Activated T-helper 1 cell treated with anti-CD3 and anti-CD28 coated beads, Interleukin-2, amount 50 U/mL, for 16 hours (primary cell): ENCODE measurements at places on chromosomes 16 and 17.

GRCh38 chr17:6392609-6393350 is 42.1 kb downstream of the AIPL1 start:
- DNase-seq, result no peak

GRCh38 chr17:15511142-15511541 is 43.7 kb upstream of the CDRT4 start:
- no peak for DNase-seq

GRCh38 chr16:84461413-84462295 is 42.8 kb downstream of the MEAK7 start:
- DNase-seq, result no peak

- DNase-seq, result no peak
These were observed 229.0 kb downstream of the SNX29 start for GRCh38 chr16:12205378-12206097.

GRCh38 chr17:74842599-74843351 is 16.9 kb downstream of the GRIN2C start:
- DNase-seq, result no peak

DNA sequence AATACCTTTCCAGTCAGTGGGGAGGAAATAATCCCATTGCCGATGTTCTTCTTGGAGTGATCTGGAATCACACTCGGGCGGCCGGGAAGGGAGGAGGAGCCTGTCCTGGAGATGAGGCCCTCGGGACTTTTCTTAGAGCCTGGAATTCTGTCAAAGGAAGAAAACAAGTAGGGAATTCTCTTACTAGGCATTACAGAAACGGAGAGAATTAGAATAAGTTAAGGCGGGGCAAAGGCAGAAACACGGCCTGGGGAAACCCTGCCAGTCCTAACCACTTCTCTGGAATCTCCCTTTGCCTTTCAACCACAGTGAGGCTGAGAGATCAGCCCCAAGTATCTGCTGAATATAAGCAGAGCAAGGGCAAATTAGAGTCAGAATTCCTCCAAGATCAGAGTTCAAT is 27.8 kb downstream of the USP36 start:
- DNase-seq, result no peak

- DNase-seq, result no peak
These were observed 28.9 kb upstream of the ZNF750 start for GRCh38 chr17:82868715-82869131.

- DNase-seq, result no peak
These were observed 27.8 kb upstream of the ITGA3 start for GRCh38 chr17:50027881-50028735.

DNA sequence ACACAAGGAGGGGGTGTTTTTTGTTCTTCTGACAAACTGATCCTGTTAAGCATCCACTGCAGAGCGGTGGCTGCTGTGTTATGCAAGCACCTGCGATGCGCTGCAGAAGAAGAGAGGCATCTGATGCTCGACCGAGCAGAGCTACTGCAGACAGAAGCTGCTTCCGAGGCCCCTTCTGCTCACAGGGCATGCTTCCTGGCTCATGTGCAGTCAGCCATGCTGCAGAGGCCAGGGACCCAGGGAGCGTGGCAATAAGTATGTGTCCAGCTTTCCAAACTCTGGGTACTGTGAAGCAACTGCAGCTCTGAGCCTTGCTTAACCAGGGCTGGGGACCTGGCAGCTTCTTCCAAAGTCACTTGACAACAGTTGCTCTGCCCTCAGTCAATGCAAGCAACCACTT is 448.6 kb upstream of the RBFOX1 start:
- DNase-seq, result no peak

GRCh38 chr16:496097-496886 is 31.2 kb upstream of the CAPN15 start:
- no peak for DNase-seq

GRCh38 chr17:70006159-70006558 is 68.9 kb upstream of the KCNJ16 start:
- DNase-seq, result no peak

DNA sequence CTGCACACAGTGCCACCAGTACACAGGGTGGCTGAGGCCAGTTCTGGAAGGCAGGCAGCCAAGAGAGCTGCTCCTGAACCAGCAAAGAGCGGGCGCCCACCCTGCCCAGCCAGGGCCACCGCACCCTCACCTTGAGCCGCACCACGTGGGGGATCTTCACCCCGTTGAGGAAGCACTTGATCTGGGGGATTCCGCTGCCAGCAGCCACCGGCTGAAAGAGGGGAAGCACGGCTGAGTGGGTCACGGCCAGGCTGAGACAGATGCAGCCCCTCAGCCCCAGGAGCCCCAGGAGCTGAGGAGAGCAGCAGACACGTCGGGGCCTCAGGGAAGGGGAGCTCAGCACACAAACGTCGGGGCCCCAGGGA is 14.6 kb upstream of the CCDC154 start:
- no peak for DNase-seq

GRCh38 chr17:44901411-44901921 is 2.2 kb upstream of the EFTUD2 start:
- no peak for DNase-seq

- no peak for DNase-seq
These were observed 5.1 kb upstream of the KRT16 start for GRCh38 chr17:41617698-41618097.

DNA sequence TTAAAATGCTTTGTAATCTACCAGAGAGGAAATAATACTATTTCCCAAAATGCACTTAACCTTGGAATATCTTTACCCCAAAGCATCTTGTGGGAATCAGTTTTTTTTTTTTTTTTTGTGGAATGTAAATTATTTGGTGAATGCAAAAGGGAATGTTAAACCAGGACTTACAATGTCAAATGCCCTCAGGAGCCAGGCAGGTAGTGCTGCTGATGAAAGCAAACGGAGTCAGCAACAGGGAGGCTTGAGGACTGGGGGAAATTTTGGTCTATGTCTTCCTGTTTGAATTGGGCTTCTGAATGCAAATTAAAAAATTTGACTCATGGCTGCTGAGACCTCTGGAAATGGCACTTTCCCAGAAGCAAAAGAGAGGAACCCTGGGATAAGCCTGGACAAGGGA is 96.5 kb upstream of the NLRP1 start:
- no peak for DNase-seq

DNA sequence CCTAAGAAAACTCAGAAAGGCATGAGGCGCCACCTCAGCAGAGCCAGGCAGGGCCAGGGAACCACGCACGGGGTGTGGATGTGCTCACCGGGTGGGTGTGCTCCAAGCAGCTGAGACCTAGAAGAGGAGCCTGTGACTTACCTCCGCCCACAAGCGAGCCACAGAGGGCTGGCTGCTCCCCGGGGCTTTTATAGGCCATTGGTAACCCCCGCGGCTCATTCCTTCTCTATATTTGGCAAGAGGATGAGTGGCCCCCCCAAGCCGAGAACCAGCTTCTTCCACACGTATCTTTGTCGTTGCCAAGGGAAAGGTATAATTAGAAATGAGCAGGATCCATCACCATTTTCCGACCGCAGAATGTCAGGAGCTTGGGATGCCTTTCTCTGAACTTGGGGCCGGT is at the start of gene MYH3:
MYH3 (minus strand) TSS at position 162 of the 400 bp plus-strand sequence. CDS start 2,245 bp downstream, outside the sequence.
- no peak for DNase-seq

- DNase-seq, result no peak
These were observed 354.6 kb upstream of the CDH11 start for GRCh38 chr16:65476448-65476955.

DNA sequence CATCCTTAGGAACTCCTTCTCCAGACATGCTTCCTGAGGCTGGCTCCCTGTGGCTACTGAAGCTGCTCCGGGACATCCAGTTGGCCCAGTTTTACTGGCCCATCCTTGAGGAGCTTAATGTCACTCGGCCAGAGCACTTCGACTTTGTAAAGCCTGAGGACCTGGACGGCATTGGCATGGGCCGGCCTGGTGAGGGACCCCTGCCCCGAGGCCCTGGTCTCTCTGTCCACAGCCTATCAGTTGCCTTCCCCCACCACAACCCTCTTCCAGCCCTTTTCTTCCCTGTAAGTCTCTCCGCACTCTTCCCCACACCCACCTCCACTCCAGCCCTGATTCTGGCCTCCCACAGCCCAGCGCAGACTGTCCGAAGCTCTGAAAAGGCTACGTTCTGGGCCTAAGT is 2.0 kb downstream of the TNK1 start:
- no peak for DNase-seq

GRCh38 chr17:39118674-39119419 is 32.6 kb downstream of the PLXDC1 start:
- DNase-seq, result no peak

DNA sequence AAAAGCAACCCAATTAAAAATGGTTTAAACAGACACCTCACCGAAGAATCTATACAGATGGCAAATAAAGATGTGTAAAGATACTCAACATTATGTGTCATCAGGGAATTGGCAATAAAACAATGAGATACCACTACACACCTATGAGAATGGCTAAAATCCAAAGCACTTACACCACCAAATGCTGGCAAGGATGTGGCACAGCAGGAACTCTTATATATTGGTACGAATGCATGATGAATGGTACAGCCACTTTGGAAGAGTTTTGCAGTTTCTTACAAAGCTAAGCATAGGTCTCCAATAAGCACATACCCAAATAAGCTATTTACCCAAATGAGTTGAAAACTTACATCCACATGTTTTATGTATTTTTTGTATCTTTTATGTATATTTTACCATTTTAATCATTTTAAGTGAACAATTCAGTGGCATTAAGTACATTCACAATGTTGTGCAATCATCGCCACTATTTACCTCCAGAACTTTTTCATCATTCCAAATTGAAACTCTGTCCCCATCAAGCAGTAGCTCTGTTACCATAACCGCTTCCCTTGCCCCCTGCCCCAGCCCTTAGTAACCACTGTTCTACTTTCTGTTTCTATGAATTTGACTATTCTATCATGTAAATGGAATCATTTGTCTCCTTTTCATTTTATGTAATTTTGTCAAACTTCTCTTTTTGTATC is 6.7 kb upstream of the ALDH3A2 start:
- DNase-seq, result no peak
